ENCODE measurements at places on chromosomes 4 and X.

- DNase-seq: no peak
Observed at GRCh38 chr4:38120772-38121171, 160.6 kb downstream of the PTTG2 start.

GRCh38 chr4:169859366-169860216, 101.8 kb upstream of the HPF1 start:
- no peak for DNase-seq

GRCh38 chrX:100990139-100990538, 20.6 kb downstream of the ARL13A start:
- DNase-seq: no peak

DNA sequence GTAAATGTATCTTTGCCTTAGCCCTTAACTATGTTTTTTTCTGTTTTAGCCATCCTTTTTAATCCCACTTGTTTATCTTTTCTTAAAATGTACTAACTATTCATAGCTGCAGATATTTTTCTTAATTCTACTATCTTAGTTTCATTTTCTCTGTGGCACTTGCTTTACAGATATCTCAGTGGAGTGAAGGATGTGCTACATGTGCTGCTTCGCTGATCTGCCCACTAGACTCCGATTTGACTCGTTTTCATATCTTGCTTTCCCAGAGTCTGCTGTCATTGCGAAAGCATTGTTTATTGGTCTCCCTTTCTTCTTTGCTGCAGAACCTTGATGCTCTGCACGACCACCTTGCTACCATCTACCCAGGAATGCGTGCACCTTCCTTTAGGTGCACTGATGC, 30.6 kb downstream of the GUCY1B1 start:
- no peak for DNase-seq

DNA sequence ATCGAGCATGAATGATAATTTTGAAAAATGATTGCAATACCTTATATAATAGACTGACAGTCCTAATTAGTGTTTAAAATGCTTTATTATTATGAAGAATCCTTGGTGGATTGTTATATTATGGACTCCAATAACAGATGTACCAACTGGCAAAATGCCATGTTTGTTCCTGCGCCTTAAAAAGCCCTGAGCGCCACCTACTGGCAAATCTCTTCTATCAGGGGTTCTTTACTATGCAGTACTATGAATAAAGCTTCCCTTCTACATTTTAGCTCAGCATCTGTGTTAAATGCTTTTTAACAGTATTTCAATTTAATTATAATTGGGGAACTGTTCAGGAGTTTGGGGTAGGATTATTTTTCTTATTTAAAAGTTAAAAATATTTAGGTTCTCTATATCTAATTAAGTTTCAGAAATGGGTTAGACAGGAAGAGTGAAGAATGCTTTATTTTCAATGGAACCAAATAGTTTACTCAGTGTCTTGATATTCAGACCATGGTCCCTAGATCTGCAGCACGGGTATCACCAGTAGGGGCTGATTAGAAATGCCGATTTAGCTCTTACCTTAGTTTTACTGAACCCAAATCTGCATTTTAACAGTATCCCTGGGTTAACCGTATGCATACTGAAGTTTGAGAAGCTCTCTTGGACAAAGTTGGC, 20.0 kb downstream of the CFAP97 start:
- peak; percentile 54 for DNase-seq

GRCh38 chr4:13704035-13704434, 76.5 kb upstream of the BOD1L1 start:
- DNase-seq: no peak

GRCh38 chr4:128831531-128832242, 22.2 kb downstream of the JADE1 start:
- DNase-seq: no peak

GRCh38 chr4:20086067-20086798, 165.5 kb upstream of the SLIT2 start:
- DNase-seq: no peak

- no peak for DNase-seq
Observed at GRCh38 chr4:78956975-78957374, 17.7 kb upstream of the PAQR3 start.

DNA sequence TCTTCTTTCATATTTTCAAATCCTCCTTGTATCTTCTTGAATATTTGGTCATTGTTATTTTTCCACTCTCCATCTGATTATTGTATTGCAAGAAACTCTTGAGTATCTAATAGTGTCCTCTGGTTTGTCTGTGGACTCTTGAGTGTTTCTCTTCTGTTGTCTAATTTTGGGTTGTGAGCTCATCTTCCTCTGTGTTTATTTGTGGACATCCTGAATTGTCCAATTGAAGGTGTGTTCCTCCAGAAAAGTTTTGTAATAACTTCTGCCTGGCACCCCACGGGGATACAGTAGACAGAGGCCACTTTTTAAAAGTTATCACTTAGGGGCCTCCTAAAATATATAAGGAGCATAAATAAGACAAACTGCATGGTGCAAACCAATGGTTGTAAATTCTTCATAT, 3.1 kb upstream of the CC2D2A start:
- no peak for DNase-seq

GRCh38 chr4:159188646-159189045, 85.8 kb downstream of the RAPGEF2 start:
- DNase-seq: no peak

DNA sequence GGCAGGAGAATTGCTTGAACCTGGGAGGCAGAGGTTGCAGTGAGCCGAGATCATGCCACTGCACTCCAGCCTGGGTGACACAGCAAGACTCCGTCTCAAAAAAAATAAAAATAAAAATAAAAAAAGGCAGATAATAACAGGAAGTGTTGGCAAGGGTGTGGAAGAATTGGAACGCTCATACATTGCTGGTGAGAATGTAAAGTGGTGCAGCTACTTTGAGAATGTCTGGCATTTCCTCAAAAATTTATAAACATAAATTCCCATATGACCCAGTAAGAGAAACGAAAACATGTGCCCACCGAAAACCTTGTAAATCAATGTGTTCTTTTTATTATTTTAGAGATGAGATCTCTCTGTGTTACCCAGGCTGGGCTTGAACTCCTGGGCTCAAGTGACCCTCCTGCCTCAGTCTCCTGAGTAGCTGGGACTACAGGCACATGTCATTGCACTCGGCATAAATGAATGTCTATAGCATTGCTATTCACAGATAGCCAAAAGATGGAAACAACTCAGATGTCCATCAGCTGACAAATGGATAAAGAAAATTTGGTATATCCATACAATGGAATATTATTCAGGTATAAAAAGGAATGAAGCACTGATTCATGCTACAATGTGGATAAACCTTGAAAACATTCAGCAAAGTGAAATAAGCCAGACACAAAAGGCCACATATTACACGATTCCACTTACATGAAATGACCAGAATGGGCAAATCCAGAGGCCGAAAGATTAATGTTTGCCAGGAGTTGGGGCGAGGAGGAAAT, 63.7 kb upstream of the PLAC1 start:
- DNase-seq: no peak

DNA sequence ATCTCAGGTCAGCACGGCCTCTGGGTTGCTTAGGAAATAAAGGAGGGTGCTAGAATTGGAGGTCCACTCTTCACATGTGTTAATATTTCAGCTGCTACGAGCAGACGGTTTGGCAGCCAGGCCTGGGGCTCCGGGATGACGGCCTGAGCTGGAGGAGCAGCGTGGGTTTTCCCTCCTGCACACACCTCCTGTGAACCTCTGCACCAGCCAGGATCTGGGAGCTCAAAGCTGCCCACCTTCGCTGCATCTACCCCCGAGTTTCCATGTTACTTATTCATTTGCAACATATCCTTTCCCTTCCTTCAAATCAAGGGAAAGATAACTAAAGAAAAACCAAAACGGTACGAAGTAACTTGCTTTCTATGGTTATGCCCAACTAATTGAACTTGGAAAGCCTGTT, 13.6 kb downstream of the STOX2 start:
- DNase-seq: no peak

DNA sequence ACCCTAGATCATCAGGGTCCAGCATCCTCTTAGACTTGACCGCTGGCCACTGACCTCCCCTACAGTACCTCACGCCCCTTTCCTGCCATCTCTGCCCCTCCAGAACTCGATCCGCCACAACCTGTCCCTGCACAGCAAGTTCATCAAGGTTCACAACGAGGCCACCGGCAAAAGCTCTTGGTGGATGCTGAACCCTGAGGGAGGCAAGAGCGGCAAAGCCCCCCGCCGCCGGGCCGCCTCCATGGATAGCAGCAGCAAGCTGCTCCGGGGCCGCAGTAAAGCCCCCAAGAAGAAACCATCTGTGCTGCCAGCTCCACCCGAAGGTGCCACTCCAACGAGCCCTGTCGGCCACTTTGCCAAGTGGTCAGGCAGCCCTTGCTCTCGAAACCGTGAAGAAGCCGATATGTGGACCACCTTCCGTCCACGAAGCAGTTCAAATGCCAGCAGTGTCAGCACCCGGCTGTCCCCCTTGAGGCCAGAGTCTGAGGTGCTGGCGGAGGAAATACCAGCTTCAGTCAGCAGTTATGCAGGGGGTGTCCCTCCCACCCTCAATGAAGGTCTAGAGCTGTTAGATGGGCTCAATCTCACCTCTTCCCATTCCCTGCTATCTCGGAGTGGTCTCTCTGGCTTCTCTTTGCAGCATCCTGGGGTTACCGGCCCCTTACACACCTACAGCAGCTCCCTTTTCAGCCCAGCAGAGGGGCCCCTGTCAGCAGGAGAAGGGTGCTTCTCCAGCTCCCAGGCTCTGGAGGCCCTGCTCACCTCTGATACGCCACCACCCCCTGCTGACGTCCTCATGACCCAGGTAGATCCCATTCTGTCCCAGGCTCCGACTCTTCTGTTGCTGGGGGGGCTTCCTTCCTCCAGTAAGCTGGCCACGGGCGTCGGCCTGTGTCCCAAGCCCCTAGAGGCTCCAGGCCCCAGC, 5.2 kb downstream of the FOXO4 start:
- no peak for DNase-seq

- DNase-seq: no peak
Observed at GRCh38 chr4:186144946-186145569, 40.6 kb downstream of the FAM149A start.

DNA sequence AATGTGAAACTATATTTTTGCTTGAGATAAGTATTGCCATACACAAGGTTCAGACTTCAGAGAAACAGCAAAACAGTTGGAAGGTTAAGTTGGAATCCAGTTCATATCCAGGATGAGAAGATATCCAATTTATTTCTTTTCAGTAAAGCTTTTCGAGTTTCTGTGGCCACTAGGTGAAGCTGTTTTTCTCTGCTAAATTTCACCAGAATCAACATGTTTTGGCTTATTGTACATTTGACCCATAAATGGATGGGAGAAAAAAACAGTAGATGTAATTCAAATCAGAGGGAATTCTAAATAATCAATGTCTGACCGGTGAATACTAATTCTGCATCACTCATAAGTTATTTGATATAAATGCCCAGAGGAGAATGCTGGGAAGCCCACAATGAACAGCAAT, 9.1 kb upstream of the METTL14 start:
- DNase-seq: no peak

DNA sequence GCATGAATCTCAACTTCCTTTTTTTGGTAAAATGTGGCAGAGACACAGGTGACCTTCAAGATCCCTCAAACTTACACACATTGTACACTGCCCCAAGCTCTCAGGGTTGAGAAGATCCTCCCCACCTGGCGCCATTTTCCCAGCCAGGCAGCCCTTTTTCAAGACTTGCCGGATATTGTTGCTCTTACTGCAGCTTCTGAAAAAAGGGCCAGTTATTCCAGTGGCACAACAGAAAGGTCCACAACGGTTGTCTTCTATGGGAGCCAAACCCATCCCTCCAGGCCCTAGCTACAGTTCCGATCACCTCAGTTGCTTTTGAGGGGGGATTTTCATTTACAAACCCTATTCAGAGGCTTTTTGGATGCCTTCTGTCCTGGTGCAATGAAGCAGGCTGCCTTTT, 101.1 kb downstream of the CHIC2 start:
- no peak for DNase-seq

DNA sequence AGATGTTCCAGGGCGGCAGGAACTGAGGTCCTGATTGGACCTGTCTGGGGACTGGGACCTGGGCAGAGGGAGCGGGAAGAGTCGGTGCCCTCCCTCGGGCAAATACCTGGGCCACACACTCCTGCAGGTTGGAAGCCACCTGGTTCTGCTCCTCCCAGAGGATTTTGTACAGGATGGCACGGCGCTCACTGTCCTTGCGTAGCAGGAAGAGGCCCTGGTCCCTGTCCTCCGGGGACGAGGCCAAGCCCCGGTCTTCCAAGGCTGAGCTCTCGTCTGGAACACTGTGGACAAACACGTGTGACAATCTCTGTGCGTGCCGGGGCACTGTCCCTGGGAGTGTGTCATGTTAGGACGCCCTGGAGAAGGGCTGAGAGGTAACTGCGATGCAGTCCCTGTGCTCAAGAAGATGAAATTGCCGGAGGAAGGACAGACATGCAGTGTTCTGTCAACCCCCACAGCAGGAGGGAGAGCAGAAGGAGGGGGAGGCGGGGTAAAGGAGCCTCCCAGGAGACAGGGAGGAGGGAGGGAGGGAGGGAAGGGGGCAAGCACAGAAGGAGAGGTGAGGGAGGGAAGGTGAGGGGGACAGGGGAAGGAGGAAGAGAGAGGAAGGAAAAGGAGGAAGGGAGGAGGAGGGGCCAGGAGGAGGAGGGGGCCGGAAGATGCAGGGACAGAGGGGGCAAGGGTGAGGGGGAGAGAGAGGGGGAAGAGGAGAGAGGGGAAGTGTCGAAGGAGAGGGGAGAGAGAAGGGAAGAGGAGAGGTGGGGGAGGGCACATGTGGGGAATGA, 29.0 kb downstream of the PDHA1 start:
- DNase-seq: no peak

- no peak for DNase-seq
Observed at GRCh38 chrX:116009861-116010710, 160.5 kb upstream of the AGTR2 start.

DNA sequence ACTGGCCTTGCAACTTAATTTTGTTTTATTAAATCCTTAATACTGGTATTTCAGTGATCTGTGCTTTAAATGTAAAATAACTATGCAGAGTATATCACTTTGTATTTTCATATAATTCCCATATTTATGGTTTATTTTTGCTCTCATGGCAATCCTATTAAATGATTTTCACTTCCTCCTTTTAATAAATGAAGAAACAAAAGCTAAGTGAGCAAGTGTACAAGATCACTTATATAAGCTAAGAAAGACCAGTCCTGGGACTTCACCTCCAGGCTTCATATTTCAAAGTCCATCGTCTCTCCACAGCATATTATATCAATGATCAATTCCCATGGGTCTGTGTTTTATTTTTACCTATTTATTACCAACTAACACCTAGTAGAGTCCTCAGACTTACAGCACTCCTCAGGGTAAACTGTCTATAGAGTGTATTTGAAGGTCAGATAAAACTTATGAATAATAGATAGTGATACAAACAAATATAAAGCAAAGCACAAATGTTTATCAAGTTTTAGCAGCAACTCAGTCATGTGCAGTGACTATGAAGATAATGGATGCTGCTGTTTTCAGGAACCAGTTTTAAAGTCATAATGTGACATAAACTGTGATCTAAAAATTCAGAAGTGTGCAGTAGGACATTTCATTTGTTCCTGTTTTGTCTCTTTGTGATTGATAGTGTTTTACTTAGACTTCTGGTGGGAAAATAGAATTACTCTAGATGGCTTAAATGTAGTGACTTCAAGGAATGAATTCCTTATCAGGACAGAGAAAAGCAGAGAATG, 56.8 kb downstream of the ARHGAP24 start:
- no peak for DNase-seq
